ENCODE measurements at places on chromosomes 16 and 17.

GRCh38 chr17:17077861-17078732, 35.8 kb downstream of the MPRIP start:
- no peak for DNase-seq

DNA sequence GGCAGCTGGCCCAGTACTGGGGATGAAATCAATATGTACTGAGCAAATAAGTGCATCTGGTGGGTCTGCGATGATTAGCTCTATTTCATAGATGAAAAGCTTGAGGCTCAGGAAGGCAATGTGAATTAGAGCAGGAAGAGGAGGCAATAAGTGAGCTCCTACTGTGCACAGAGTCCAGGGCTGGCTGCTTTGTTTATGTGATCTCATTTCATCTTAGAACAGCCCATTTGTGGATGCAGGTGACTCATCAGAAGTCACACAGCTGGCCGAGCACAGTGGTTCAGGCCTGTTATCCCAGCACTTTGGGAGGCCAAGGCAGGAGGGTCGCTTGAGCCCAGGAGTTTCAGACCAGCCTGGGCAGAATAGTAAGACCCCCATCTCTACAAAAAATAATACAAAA, 7.1 kb downstream of the TMEM114 start:
- no peak for DNase-seq

- no peak for DNase-seq
Observed at GRCh38 chr17:9666461-9667050, 21.2 kb downstream of the USP43 start.

DNA sequence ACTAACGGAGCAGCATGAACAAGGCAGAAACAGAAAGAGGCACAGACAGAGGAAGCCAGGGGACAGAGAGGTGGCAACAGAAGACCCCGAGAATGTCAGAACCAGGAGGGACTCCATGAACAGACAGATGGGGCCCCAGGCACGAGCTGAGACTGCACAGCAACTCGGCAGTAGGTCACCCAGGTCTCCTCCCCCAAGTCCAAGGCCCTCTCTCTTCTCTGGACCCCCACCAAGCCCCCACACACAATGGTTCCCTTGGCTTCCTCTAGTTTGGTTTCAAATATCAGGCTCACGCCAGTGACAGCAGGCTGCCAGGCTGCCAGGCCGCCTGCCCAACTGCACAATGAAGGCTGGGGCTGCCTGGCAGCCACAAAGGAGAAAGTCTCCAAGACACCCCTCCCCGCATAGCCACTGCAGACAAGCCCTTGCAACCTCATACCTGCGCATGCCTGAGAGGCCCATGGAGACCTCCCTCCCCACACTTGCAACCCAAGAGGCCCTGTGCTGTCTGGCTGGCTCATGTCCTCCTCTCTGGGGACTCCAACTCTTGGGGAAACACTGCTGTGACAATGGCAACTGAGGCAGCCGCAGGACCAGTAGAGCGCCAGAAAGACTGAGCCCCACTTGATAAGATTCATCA, 54.8 kb downstream of the PIMREG start:
- DNase-seq = no peak

DNA sequence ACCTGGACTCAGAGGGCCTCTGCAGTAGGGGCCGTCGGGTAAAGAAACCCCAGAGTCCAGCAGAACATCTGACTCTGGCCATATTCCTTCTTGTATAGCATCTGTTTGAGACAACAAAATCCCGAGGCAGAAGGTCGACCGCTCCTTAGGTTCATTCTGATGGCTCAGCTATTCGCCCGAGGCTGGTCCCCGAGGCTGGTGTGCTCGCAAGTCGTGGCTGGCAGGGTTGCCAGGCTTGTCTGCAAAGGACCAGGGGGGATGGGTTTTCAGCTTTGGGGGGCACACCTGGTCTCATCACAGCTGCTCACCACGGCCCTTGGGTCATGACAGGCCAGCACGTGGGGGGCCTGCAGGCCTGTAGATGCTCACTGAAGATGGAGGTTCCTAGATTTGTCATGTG, 119.1 kb downstream of the BANP start:
- DNase-seq = no peak

DNA sequence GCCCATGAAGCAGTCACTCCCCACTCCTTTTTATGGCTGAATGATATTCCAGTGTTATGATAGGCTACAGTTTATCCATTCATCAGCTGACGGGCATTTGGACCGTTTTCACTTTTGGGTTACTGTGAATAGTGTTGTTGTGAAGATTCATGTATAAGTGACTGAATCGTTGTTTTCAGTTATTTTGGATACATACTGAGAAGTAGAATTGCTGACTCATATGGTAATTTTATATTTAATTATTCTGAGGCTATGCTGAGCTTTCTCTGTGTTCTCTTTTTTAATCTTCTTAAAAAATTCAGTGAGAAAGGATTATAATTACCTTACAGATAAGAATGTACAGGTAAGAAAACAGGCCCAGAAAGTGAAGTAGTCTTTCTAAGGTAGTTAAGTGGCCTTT, 117.9 kb upstream of the MPHOSPH6 start:
- no peak for DNase-seq

GRCh38 chr16:74909665-74910064, 75.3 kb downstream of the WDR59 start:
- no peak for DNase-seq

Data from central memory CD8-positive, alpha-beta T cell (primary cell).